Stimulated activated naive CD8-positive, alpha-beta T cell treated with anti-CD3 and anti-CD28 coated beads, Interleukin-15, amount 100 ng/mL, for 72 hours (primary cell): ENCODE measurements at places on chromosomes 2 and 18.

- no peak for DNase-seq
These were observed 65.8 kb downstream of the RTP5 start for GRCh38 chr2:241935314-241935713.

- DNase-seq = no peak
These were observed 174.3 kb downstream of the RBM43 start for GRCh38 chr2:151087377-151087776.

- DNase-seq = no peak
These were observed 109.9 kb downstream of the COPS8 start for GRCh38 chr2:237195396-237196120.

GRCh38 chr2:206105541-206105940 lies 19.6 kb upstream of the INO80D start:
- DNase-seq = no peak

DNA sequence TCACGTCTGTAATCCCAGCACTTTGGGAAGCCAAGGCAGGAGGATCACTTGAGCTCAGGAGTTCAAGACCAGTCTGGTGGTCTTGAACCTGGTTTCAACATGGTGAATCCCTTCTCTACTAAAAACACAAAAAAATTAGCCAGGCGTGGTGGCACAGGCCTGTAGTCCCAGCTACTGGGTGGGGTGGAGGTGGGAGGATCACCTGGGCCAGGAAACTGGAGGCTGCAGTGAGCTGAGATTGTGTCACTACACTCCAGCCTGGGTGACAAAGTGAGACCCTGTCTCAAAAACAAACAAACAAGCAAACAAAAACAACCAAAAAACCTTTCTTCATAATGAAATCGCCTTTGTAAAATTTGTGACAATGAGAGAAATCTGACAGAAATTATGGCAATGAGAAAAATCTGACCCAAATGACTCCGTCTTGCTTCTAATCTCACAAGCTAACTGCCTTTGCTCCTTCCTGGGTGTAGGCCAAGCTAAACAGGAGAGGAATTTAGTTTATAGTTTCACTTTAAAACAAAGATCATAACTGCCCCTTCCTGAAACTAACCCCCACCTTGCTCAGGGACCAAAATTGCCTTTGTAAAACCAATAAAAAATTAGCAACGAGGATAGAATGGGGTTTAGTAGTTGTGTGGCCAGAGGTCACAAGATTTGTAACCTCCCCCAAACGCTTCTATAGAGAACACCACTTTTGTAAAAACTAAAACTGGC lies 60.7 kb upstream of the KIF5C start:
- DNase-seq = no peak

DNA sequence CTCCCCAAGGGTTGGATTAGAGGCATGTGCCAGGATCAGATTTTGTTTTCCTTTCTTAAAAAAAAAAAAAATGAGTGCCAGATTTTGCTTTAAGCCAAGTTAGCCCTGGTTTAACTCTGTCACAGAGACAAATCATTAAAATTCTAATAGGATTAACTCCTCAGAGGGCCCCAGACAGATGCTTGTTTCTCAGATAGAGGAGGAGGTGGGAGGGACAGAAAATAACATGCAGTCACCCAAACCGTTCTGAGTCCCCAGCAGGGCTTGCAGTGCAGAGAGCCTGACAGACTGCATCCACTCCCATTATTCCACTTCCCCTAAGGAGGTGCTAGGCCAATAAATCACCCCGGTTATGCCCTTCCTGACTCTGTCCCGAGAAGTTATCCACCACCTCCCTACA lies 6.3 kb upstream of the PROKR1 start:
- DNase-seq = no peak

GRCh38 chr18:27695052-27695451 lies 481.9 kb downstream of the CDH2 start:
- no peak for DNase-seq
